Posterior cingulate gyrus (tissue), 11 donors: ENCODE measurements at places on chromosomes 7 and 10.

- no peak for DNase-seq
These were observed 141.2 kb downstream of the MLLT10 start for GRCh38 chr10:21675157-21675796.

DNA sequence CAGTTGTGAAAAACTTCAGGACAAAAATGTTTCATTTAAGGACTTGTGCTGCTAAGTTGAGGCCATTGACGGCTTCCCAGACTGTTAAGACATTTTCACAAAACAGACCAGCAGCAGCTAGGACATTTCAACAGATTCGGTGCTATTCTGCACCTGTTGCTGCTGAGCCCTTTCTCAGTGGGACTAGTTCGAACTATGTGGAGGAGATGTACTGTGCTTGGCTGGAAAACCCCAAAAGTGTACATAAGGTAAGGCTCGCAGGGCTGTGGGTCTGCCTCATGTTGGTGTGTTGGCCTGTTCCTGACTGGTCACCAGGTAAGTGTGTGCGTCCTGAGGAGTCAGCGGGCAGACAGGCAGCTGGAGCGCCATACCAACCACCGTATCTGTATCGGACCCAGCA, 17.9 kb downstream of the OGDH start:
- no peak for DNase-seq

DNA sequence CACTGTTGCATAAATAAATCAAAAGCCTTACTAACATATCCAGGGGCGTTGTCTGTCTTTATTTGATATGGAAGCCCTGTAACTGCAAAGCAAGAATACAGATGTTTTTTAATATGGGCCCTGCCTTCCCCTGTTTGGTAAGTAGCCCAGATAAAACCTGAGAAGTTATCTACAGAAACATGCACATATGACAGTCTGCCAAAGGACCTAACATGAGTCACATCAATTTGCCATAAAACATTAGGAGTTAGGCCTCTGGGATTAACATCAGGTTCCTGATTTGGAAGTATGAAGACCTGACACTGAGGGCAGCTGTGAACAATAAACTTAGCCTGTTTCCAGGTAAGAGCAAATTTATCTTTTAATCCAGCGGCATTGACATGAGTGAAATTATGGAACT, 1588.8 kb downstream of the REEP3 start:
- no peak for DNase-seq

DNA sequence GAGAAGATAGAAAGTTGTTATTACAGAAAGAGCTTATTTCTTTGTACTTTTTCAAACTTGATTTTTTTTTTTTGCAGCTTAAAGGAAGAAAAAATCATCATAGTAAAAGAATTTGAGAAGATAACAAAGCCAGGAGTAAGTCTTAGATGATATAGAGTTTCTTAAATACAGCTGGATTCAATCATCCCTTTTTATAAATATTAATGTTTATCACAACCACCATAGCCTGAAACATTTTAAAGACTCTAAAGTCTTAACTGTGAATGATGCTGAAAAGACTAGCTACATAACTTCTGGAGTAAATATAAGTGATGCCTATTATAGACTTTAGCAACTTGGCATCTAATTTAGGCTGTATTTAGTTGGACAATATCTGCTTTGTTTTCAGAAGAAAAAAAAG, 54.8 kb upstream of the FGL2 start:
- DNase-seq = no peak

DNA sequence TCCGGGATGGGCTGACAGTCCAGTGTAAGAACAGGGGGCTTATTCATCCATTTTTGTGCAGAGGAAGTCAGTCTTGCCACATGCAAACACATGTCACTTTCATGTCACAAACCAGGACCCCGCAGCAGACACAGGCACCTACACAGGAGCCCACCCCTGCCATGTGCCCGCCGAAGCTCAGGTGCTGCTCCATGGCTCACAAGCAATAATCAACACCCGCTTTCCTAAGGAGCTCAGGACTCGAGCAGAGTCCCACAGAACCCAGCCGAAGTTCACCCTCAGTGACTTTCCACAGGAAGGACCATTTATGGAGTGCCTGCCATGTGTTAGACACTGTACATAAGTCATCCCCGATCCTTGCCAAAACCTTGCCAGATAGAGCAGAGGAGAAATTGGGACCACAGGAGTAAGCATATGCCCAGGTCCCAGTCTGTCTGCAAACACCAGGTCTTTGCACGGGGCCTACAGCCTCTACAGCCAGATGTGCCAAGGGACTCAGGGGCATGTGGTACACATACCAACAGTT, 99.4 kb downstream of the EBF3 start:
- no peak for DNase-seq
